ENCODE measurements at places on chromosomes 5 and 9. TPM values are rescaled to one million over a fixed set of nuclear protein-coding genes. Genes with fewer than 3 reads are reported as not detected.

Gene ADAMTS16
- polyA plus RNA-seq: 67.0 TPM

Gene BARHL1
- not detected for polyA plus RNA-seq

Gene RBM18
- polyA plus RNA-seq: 40.3 TPM

Gene NFX1
- polyA plus RNA-seq: 39.6 TPM

Gene TYRP1
- polyA plus RNA-seq: 2.9 TPM
